ENCODE measurements at places on chromosomes 3 and 15. TPM values are rescaled to one million over a fixed set of nuclear protein-coding genes. Genes with fewer than 3 reads are reported as not detected.

Gene IQCF5
- total RNA-seq, result not detected

Gene RCCD1
- 11.3 TPM for total RNA-seq

Gene ALG1L2
- 0.85 TPM for total RNA-seq

Gene BOC
- total RNA-seq, result 1.3 TPM

Gene NEK10
- 27.6 TPM for total RNA-seq

Gene GPR87
- under 0.01 TPM for total RNA-seq

Gene ITIH3
- 0.19 TPM for total RNA-seq

Gene NPAP1
- total RNA-seq, result not detected

Gene TLE3
- total RNA-seq, result 30.9 TPM

Gene SLC9C1
- total RNA-seq, result 0.56 TPM

Gene MITF
- 8.5 TPM for total RNA-seq

Gene MORF4L1
- 559 TPM for total RNA-seq

Gene MRPS22
- total RNA-seq, result 86.1 TPM

Gene ECE2
- total RNA-seq, result not detected

Gene GMNC
- total RNA-seq, result 0.28 TPM

Gene TF
- total RNA-seq, result not detected

Gene CHDH
- under 0.01 TPM for total RNA-seq

Gene CYP1A1
- total RNA-seq, result 0.19 TPM

Gene MAGEL2
- total RNA-seq, result under 0.01 TPM

Gene SEMA3F
- 1.7 TPM for total RNA-seq

Gene KCNMB2
- total RNA-seq, result not detected

Gene CALML4
- total RNA-seq, result 0.85 TPM

Gene IL17RE
- total RNA-seq, result 0.56 TPM

Gene CYP8B1
- total RNA-seq, result not detected

Gene CHRD
- total RNA-seq, result 3.1 TPM

Gene MST1
- total RNA-seq, result 6.5 TPM

Gene SATB1
- 21.1 TPM for total RNA-seq

Gene GPR27
- total RNA-seq, result 0.28 TPM

Gene PRR20G
- not detected for total RNA-seq

Gene HTR3E
- total RNA-seq, result not detected

Gene CCDC71
- 23.0 TPM for total RNA-seq

Gene SERINC4
- total RNA-seq, result not detected

Gene CELSR3
- 0.85 TPM for total RNA-seq

Gene APOD
- 1.4 TPM for total RNA-seq

Gene ISLR
- 23.4 TPM for total RNA-seq

Gene MYO5C
- total RNA-seq, result under 0.01 TPM

Gene EEFSEC
- total RNA-seq, result 9.6 TPM

Gene WDR82
- total RNA-seq, result 51.0 TPM

Gene MME
- total RNA-seq, result 157 TPM

Gene VILL
- total RNA-seq, result 2.5 TPM

Data from regular cardiac myocyte (primary cell).